ENCODE measurements at places on chromosomes 7 and 10.

GRCh38 chr10:21497177-21497807 lies 28.2 kb downstream of the SKIDA1 start:
- DNase-seq: no peak

- no peak for DNase-seq
Observed at GRCh38 chr7:51128545-51129435, 187.8 kb downstream of the COBL start.

DNA sequence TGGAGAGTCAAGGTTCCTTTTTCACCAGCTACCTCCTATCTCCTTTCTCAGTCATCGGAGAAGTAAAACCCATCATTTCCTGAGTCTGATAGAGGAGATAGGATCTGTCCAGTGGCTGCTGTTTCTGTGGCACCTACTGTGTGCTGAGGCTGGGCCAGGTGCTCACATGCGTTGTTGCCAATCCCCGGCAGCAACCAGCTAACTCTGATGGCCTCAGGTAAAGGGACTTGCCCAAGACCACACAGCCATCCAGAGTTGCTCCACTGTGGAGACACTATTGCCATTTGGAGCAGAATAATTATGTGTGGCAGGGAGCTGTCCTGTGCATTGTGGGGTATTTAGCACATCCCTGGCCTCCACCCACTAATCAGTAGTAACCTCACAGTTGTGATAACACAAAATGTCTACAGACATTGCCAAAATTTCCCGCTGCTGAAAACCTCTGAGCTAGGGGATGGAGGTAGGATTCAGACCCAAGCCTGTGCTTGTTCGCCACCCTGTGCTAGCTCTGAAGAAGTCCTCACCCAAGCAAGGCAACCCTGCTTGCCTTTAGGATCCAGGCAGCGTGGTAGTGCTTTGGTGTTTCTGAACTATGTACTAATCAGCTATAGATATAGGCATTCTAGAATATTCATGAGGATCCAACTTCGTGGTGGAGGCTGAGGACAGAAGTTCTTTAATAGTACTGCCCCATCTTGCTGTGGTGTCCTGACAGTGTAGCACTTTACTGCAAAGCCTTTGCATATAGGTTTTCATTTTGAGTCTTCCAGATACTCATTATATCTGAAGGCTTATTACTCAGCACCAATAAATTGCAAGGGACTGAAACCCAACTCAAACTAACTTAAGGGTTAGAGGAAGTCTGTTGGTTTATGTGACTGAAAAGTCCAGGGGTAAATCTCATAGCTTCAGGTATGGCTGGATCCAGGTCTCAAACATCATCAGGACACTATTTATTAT lies 164.6 kb downstream of the GRK5 start:
- no peak for DNase-seq

DNA sequence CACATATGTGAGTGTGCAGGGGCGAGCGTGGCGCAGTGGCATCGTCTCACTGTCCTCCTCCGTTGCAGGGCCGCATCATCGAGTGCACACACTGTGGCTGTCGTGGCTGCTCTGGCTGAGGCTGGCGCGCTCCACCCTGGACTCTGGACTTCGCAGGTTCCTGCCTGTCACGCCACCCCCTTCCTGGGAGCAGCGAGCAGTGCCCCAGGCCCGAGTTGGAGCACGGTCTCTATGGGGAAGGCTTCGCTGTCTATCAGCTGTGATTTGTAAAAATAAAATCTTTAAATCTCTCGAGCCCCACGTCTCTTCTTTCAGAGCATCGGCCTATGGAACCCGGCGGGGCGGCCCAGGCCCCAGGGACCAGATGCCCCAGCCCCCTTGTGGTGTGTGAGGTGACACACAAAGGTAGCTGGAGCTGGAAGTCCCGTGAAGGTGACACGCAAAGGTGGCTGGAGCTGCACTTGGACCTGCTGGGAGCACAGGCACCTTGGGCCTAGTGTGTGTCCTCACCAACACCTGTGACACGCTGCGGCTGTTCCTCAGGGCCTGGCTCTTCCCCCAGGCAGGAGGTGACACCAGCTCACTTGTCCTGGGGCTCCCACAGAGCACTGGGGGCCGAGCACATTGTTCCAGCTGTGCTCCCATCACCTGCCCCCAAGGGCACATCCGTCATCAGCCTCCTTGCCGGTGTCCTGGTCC lies 10.7 kb downstream of the BUD31 start:
- DNase-seq: no peak

- DNase-seq: no peak
Observed at GRCh38 chr7:103989200-103989784, at the start of gene RELN. RELN (minus strand) TSS chr7:103989658; CDS start chr7:103989356, 302 bp downstream.

GRCh38 chr7:123751821-123752220 lies 3.0 kb upstream of the WASL start:
- DNase-seq: no peak

- DNase-seq: no peak
Observed at GRCh38 chr10:96376483-96376882, 17.7 kb upstream of the OPALIN start.

DNA sequence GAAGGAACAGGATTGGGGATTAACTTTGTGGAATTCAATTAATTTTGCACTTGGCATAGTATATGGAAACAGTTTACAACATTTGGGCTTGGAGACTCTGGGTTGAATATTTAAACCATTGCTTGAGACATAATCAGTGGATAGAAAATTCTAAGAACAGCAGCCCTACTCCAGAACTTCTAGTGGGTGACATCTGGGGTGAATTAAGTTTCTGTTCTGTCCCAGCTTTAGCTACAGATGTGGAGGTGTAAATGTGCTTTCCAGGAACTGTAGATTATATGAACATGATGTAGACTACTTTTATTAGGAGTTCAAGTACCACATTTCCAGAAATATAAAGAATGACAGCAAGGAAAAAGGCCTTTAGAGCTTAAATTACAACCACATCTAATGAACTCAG lies 51.9 kb upstream of the SKAP2 start:
- DNase-seq: no peak
